ENCODE measurements at places on chromosomes 13 and 19.

DNA sequence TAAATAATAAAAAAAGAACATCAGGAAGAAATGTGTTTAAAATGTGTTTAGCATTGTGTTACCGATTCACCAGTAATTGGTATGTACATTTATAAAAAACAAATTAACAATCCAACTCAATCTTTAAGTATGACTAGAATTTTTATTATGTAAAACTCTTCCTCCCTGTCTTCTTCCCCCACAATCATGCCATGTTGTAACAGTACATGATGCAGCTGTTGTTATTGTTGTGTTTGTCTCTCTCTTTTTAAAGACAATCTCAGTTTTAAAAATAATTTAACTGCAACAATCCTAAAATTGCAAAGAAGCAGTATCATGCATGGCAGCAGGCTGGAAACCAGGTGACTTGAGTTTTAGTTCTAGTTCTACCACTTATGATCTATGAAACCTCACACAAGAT is 180.2 kb downstream of the RGCC start:
- DNase-seq = no peak

DNA sequence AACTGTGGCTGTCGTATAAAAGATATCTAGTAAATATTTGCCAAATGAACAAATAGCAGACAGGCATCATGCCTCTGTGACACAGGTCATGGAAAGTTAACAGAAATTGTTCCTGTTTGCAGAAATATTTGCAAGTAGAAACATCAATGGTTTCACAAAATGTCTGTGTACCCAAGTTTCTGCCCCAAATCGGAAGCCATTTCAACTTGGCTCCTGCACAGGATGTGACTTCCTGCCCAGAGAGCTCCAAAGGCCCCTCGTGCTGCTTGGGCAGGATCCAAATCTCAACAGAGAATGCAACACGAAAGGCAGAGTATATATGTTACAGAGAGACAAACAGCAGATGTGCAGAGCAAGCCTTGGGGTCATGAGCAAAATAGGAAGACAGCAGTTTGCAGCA is 95.5 kb upstream of the SERP2 start:
- DNase-seq = no peak

DNA sequence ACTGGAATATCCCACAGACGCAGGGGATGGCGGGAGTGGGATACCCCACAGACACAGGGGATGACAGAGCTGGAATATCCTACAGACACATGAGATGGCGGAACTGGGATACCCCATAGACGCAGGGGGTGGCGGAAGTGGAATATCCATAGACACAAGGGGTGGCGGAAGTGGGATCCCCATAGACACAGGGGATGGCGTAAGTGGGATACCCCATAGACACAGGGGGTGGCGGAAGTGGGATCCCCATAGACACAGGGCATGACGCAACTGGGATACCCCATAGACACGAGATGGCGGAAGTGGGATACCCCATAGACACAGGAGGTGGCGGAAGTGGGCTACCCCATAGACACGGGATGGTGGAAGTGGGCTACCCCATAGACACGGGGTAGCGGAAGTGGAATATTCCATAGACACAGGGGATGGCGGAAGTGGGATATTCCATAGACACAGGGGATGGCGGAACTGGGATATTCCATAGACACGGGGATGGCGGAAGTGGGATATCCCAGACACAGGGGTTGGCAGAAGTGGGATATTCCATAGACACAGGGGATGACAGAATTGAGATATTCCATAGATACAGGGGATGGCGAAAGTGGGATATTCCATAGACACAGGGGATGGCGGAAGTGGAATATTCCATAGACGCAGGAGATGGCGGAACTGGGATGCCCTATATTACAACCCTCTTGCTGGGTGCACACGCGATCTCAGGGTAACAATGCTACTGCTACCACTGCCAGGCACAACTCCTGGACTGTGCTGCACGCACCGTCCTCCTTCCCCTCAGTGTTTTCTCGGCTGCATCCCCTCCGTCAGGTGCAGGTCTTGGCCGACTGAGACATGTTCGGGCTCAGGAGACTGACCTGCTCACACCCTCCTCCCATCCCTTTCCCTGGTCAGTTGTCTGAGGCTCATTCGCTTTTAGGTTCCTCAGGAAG is 28.1 kb downstream of the ZNF787 start:
- no peak for DNase-seq

GRCh38 chr19:17266589-17266974 is 661 bp upstream of the BABAM1 start:
- no peak for DNase-seq

GRCh38 chr13:101527130-101527529 is 74.7 kb downstream of the ITGBL1 start:
- no peak for DNase-seq

GRCh38 chr19:4690361-4690760 is 20.2 kb upstream of the MYDGF start:
- no peak for DNase-seq

- DNase-seq = no peak
Observed at GRCh38 chr13:32086366-32086765, 54.8 kb downstream of the FRY start.

GRCh38 chr13:48687249-48687648 is 33.5 kb downstream of the CYSLTR2 start:
- no peak for DNase-seq

DNA sequence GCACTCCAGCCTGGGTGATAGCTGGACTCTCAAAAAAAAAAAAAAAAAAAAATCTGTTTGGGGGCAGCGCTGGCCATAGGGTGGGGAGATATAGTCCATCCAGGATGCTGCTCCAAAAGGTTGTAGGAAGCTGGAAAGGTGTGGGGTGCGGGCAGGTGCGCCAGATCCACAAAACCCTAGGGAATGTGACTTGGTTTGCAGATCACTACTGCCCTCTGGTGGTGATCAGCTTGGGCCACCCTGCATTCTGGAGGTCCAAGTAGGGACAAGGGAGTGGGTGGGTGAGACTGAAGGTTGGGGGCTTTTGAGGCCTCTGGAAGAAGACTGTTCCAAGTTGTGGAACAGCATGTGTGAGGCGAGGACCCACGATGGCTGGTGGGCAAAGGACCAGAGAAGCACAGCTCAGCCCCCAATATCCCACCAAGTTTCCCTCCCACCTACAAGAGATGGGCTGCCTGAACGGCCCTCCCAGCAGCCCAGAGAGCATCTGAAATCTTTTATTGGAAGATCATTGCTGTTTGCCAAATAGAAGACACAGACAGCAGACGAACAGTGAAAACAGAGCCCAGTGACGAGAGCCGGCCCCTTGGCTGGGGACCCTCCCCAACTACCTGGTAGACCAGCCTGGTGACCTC is 10.4 kb upstream of the TYK2 start:
- DNase-seq = peak; percentile 31

DNA sequence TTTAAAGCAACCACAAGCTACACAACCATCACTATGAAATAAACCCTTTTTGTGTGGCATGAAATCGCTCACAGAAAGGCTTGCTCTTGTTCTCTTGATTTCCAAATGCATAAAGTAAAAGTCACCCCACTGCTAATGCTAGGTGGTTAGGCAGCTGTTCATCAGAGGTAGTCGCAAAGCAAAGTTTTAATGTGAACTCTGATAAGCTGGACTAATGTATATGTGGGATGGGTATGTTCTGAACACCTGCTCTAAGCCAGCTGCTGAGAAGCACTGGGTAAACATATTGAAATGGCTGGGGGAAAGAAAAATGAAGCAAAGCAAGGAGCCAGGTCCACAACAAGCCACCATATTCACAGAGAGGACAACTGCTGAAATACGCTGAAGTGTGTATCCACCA is 142.3 kb downstream of the KLF12 start:
- no peak for DNase-seq

- no peak for DNase-seq
Observed at GRCh38 chr13:114151565-114152284, 19.3 kb upstream of the RASA3 start.

DNA sequence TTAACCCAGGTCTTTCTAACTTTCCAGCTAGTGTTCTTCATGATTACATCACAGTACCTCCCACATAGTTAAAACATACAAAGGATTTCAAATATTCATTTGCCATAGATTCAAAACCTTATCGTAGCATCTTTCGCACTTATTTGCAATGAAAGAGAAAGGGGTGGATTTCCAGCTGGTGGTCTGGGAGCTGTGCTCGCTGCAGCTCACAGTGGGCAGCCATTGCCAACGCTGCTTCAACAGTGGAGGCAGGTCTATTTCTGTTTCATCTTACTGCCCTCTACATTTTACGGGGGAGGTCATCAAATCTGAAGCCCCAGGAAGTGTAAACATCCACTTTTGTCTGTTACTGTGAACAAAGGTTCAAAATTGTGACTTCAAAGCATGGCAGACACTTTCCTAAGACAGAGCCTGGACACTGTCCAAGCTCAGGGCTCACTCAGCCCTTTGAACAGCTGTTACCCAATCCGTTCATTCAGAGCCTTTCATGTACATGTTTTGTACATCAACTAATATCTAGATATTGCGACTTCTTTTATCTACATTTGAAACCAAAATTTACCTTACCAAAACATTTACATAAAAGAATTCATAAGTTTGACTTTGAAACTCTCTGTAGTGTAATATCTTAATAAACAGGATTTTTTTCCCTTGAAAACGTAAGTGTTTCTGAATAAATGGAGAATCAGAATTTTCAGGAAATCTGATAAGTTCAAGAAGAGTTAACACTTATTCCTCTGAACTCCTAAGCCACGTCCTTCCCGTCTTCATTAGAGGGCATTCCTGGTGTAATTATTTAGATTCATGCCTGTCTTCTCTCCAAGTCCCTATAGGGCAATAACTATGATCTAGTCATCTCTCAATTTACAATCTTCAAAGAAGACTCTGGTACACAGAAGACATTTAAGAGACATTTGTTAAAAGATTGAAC is 25.1 kb downstream of the STARD13 start:
- no peak for DNase-seq
